ENCODE measurements at places on chromosomes 1 and 21.

- DNase-seq = no peak
These were observed 70.3 kb downstream of the HSF2BP start for GRCh38 chr21:43588957-43589356.

- no peak for DNase-seq
These were observed 8.1 kb downstream of the AKNAD1 start for GRCh38 chr1:108848806-108849205.

DNA sequence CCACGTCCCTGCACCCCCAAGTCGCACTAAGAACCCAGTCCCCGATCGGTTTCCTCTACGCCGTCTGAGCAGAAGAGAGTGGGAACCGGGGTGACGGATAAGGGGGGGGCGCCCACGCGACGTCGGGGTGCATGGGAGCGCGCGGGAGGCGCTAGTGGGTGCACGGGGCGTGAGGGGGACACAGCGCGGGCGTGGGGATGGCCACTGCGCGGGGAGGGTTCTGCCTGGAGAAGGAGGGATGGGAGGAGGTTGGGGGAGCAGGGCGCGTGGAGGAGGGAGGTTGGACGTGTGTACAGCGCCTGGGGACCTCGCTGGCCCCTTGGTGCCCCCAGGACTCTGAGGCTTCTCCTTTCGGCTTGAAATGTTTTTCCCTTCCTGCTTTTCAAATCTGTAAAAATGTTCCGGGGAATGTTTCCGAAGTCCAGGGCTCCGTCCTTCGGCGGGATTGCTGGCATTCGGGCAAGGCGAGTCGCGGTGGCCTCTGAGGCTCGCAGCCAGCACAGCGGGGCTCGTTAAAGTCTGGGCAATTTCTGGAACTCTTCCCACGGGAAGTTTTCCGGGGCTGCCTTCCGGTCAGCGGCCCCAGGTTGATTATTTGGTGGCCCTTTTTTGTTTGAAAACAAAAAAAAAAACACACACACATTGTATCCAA, 13.1 kb downstream of the RNF220 start:
- DNase-seq = no peak

GRCh38 chr1:45356186-45356585, 15.9 kb upstream of the MUTYH start:
- DNase-seq = no peak

DNA sequence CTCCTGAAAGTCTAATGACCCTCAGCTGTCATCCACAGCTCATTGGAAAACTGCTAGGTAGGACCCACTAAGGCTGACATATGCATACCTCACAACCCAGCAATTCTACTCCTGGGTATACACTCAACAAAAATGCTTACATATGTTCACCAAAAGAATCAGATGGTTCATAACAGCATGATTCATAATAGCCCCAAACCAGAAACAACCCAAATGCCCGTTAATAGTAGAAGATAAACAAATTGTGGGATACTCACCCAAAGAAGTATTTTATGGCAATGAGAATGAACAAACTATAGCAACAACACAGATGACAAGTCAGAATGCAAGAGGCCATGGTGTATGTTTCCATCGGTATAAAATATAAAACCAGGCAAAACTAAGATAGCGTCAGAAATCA, 124.6 kb downstream of the HLCS start:
- DNase-seq = peak; percentile 24

GRCh38 chr1:76337542-76338219, 263.1 kb downstream of the ST6GALNAC3 start:
- DNase-seq = no peak

DNA sequence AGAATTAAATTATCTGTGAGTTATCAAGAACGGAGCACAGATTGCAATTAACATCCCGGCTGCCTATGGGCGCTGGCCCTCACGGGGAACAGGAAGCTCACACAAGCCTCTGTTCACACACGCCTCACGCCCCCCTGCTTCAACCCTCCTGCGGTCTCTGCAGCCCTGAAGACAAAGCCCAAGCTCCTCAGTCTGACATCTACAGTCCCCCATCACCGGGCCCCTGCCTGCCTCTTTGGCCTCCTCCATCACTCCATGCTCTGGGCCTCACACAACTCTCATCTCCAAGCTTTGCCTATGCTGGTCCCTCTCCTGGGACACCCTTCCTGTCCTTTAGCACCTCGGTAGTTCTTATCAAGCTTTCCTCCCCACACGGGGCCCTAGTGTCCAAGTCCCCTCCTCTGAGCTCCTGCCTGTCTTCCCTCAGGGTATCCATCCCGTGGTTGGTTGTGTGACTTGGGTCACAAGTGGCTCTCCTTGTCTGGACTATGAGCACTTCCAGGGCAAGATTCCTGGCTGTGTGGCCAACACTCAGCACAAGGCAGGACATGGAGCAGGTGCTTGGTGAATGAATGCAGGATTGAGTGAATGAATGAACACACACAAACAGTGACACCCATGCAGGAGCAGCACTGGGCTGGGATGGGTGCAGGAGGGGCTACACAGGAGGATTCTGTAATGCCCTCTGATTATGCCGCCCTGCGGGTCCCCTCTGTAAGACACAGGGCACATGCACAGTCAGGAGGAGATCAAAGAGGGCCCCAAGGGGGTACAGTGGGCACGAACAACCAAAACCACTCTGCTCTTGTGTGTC, 116.1 kb downstream of the DMRTB1 start:
- no peak for DNase-seq

- peak; percentile 35 for DNase-seq
These were observed 78.0 kb upstream of the IPO9 start for GRCh38 chr1:201750934-201751333.

GRCh38 chr21:33157303-33157702, 72.4 kb upstream of the IFNAR2 start:
- no peak for DNase-seq

- DNase-seq = peak; percentile 23
These were observed 128.0 kb downstream of the PRRX1 start for GRCh38 chr1:170791941-170792340.

DNA sequence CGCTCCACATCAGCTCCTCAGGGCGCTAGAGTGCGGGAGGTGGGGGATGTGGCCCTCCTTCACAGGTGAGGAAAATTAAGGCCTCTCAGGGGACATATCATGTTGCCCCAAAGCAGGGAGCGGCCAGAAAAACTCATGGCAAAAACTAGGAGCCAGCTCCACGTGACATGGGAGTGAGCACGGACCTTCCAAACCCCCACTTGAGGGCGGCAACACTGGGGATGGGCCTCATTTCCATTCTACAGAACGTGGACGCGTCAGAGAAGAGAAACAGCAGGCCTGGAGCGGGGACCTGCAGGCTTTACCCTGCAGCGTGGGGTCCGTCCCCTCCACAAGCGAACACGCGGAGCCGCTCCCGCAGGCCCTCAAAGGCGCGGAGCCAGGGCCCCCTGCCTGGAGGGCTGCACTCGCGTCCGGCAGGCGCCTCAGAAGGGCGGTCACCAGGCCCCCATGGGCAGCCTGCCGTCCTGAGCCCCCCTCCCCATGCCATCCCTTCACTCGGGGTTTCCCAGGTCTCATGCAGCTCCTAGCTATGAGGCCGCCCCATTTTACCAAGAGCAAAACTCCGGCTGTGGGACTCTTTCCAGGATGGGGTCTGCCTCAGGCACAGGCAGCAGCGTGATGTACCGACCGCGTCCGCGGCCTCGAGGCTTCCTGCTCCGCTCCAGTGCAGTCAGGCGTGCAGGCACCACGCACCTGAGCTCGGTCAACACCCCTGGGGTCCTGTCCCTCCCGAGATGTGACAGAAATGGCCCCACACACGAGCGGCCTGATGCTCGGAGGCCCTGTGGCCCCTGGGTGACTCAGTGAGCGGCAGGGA, 5.5 kb downstream of the CFAP410 start:
- DNase-seq = no peak

Data from foreskin fibroblast (primary cell).